ENCODE measurements at places on chromosomes 6 and 20.
A peak's percentile ranks its signal among the peaks of the same experiment; 100 is the strongest.

DNA sequence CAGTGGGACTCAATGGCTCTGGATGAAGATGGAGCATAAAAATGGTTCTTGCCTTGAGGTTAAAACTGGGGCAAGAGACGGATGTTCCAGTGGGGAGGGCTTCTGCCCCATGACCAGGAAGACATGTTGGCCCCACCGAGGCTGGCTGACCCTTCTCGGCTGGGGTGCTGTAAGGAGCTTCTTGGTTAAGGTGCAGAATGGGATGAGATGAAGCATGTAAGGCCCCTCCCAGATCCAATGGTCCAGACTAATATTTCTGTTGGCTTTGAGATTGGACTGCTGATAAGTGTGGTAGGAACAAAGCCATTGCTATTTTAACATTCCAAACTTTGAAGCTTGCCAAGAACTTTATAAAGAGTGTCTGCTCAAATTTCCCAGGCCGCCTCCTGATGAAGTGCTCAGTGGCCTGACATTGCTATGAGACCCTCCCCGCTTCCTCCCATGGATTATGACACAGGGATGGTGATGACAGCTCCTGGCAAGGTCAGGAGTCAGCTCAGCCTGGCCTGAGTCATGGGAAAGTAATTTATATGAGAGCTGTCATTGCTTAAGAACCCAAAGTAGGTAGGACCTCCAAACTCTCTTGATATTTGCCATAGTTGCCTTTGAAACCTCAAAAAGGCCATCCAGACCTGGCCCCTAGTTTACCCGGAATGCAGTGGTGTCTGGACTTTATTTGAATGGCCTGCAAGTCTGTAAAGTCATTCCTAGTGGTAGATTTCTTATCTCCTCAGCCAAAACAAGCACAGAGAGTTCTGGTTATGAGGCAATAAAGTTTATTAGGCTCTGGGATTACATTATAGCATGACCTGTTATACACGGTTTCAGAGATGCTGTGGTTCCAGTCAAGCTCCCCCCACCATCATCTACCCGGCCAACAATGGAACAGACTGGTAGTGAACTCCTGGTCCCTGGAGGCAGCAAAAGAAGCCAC is 55.2 kb downstream of the TGM2 start:
- DNase-seq: no peak

GRCh38 chr6:28443112-28443773 is at the start of gene ZSCAN23:
ZSCAN23 (minus strand) TSS chr6:28443491; CDS start chr6:28436266, 7,225 bp downstream.
- peak; percentile 63 for DNase-seq

DNA sequence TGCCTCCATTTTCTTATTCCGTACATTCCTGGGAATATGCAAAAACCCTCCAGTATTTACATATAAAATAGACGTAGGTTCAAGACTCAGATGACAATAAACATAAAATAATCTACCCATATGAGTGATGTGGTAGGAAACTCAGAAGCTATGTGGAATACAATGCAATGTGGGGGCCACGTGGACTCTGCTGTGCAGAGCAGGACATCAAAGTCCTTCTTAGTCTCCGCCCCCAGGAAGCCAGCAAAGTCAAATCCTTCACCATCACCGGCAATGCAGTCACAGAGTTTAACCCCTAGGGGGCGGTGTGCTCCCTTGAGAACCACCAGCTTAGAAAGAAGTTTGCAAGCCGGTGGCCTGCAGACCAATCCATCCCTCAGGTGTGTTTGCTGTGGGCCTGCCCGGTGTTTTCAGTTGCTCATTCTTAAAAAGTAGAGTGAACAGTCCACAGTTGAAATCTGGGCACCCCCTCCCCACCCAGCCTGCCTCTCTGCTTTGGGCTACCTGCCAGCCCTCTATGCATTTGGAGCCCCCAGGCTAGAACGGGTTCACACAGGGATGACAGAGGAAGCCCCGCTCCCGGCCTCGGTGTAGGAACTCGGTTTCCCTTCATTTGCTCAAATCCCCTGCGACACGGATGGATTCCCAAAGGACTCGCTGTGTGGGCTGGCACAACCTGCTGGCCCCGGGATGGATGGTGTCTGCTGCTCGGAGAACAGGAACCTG is 59.9 kb downstream of the SULF2 start:
- DNase-seq: peak; percentile 56

- DNase-seq: peak; percentile 27
These were observed 57.9 kb downstream of the ELOVL5 start for GRCh38 chr6:53290537-53291510.

DNA sequence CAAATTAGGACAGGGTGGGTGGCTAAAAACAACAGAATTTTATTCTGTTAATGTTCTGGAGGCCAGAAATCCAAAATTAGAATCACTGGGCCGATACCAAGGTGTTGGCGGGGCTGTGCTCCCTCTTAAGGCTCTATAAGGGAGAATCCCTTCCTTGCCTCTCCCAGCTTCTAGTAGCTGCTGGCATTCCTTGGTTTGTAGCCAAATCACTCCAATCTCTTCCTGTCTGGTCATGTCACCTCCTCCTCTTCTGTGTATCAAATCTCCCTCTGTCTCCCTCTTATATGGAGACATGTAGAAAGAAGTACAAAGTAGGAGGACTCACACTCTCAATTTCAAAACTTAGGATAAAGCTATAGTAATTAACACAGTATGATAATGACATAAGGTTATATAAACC is 102.9 kb upstream of the SIRPA start:
- no peak for DNase-seq

- DNase-seq: no peak
These were observed 46.4 kb upstream of the DST start for GRCh38 chr6:56689114-56689513.

DNA sequence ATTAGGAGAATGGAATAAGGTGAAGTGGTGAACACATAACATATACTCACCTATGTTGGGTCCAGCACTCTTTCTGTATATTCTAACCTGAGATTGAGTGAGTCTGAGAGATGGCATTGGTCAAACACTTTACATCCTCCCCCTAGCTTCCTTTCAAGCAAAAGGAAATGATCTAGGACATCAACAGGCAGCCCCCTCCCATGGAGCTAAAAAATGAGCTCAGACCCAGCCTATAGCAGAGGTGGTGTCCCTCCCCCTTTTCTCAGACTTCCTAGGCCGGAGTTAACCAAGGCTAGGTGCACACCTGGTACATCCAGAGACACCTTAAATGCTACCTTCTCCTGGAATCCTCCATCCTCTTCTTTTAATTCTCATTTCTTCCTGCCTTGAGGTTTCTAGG is 5.5 kb upstream of the SDC4 start:
- no peak for DNase-seq

DNA sequence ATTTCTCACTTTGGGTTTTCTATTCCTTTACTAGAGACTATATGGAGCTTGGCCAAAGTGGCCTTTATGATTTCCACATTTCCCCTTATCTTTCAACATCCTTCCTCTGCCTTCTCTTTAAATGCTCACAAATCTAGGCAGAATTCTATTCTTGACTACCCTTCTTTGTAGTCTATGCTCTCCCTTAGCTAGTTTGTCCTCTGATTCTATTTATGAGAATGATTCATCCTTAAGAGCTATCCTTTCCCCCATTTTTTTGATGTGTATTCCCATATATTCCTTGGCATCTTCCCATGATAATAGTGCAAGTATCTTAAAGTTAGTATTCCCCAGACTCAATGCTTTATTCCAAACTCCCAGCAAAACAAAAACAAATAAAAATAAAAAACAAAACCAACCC is 53.1 kb downstream of the IL20RA start:
- DNase-seq: no peak

- DNase-seq: no peak
These were observed 28.0 kb downstream of the HEBP2 start for GRCh38 chr6:138432063-138432356.

- DNase-seq: no peak
These were observed 19.4 kb upstream of the TUBB2A start for GRCh38 chr6:3176562-3177355.

All from T-helper 22 cell (primary cell).